ENCODE measurements at places on chromosomes 1 and 21. TPM values are rescaled to one million over a fixed set of nuclear protein-coding genes. Genes with fewer than 3 reads are reported as not detected.

- DNase-seq = no peak
These were observed 27.1 kb downstream of the AHDC1 start for GRCh38 chr1:27576806-27577227.

DNA sequence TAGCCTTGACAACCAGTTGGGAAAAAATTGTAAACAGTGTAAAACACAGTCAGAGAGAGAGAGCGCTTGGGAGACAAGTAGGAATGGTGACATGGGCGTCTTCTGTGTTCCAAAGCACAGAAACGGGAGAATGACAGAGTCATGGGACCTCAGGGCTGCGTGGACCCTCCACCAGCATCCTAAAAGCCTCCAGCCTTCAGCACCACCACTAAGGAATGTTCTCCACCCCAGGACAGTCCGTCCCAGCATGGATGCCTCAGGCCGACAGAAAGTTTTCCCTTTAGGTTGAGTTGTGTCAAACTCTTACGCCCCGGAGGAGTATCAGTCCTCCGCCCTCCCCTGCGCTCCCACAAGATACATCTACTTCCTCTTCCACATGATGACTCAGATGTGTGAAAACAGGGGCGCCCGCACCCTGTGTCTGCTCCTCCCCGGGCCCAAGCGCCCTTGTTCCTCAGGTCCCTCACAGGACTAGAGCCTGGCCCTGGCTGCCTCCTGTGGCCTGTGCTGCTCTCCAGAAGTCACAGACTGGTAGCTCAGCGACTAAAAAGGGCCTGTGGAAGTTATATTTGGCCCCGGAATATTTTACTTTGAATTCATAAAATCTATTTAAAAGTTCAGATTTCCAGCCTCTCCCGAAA is 63.9 kb upstream of the EFHD2 start:
- no peak for DNase-seq

DNA sequence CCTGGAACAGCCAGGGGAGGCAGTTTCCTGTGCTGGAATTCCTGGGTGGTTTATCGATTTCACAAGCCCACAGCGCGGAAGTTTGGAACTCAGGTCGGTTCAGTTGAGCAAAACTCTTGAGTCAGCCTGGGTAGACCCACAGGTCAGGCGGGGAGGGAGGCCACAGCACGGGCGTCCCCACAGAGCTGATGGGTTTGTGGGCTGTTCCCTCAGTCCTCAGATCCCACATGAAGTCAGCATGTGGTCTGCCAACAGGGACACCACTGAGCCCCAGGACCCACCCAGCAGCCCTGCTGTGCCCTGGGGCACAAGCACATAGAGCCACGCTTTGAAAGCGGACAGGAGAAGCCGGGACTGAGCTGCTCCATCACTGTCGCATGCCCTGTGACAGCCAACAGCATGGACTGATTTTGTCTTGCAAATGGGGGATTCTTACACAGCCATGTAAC is 17.4 kb downstream of the BMP8A start:
- peak; percentile 71 for DNase-seq

GRCh38 chr1:10353693-10354092 is 45.2 kb upstream of the PGD start:
- no peak for DNase-seq

DNA sequence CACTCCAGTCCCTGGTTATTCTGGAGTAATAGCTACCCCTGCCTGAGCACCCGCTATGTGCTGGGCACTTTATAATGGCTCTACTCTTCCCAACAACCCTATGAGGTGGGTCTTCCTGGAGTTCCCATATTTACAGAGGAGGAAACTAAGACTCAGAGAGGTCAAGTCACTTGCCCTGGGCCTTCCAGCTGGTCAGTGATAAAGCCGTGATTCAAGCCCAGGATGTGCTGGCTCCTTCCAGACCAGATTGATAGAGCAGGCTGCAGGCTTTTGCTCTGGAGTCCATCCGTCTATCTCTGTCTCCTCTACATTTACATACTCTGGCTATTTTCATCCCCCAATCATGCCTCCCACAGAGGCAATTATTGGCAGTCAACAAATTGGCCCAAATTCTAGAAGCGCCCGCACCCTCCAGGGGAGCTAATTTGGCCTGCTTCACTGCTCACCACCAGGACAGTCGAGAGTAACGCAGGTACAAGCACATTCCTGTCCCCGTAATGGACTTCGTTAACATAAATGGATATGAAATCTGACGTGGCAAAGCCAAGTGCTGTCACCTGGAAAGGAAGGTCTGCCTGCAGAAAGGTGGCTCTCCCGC is 39.8 kb upstream of the SELENON start:
- DNase-seq = no peak

- DNase-seq = no peak
These were observed 137.4 kb downstream of the DYRK1A start for GRCh38 chr21:37503848-37504467.

DNA sequence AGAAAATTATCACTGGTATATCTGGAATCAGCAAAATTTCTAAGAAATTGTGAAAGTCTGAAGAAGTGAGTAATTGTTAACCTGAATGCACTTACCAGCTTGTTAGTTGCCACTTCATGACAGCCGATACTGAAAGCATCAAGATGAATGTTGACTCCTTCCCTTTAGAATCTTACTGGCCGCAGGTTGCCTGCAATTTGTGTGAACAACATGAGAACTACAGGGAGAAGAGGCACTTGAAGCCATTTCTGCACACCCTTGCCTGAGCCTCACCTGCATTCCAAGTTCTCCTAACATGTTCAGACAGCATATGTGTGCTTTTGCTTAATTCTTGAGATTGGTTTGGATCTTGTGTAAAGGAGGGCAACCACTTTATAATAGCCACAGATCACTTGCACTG is 59.2 kb upstream of the SSX2IP start:
- DNase-seq = no peak

- DNase-seq = no peak
These were observed 215.8 kb downstream of the TRABD2B start for GRCh38 chr1:47781171-47781959.

GRCh38 chr1:157993147-157993917 is at the start of gene KIRREL1:
Gene KIRREL1, plus strand, starts transcription at chr1:157993645. Its CDS starts 32 bp downstream, at chr1:157993677.
- peak; percentile 70 for DNase-seq

DNA sequence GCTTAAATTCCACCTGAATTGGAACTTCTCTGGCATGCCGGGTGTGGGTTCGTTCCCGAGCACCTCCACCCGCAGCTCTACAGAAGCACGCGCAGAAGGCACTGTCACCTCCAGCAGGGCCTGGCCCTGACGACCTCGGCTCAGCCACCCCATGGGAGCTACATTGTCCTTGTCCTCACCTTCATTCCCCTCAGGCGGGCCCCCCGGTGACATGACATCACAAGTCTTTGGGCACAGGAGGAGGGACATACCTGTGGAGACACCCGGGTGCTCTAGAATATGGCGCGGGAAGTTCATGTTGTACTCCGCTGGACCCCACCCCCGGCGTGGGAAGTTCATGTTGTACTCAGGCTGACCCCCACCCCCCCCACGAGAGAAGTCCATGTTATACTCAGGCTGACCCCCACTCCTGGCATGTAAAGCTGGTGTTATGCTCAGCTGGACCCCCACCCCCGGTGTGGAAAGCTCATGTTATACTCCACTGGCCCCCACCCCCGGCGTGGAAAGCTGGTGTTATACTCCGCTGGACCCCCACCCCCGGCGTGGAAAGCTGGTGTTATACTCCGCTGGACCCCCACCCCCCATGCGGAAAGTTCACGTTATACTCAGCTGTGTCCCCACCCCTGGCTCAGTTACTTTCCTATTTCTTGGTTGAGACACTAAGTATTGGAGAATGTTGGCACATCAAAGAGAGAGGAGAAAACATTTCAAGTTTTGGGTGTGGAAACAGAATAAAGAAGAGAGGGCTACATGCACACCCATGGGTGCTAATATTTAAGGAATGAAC is 37.6 kb downstream of the UMODL1 start:
- no peak for DNase-seq

DNA sequence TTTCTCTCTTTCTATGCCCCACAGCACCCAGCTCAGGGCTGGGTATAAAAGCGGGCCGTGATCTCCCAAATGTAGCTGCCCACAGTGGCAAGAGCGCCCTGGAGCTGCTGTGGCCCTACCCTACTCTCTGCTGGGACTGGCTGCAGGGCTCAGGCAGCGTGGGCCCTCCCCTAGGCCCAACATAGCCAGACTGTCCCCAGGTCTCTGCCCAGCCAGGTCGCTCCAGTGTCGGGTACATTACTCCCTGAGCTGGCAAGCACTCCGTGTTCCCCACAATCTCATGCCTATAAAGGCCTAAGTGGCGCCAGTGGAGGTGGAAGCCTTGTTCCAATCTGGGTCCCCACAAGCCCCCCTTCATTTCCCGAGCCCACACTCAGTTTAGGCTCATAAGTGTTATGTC is 66.2 kb downstream of the GLIS1 start:
- no peak for DNase-seq

- DNase-seq = peak; percentile 38
These were observed 104.0 kb upstream of the PPM1J start for GRCh38 chr1:112818990-112819689.

DNA sequence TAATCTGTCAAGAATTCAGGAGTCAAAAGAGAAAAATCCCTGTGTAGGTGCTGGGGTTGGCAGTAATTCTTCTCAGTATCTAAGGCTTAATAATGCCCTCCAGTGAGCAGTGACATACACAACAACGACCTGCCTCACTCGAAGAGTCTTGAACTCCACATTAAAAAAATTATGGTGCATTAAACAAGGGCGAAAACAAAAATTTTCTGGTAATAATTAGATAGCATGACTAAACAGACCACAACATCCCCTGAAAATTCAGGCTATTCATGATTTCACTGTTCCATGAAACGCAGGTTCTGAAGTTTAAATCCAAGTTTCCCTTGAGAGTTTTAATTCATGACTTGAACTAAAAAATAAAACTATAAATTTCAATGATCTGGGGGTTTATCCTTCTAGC is 5.1 kb downstream of the SRSF4 start:
- DNase-seq = no peak

- no peak for DNase-seq
These were observed 204.3 kb upstream of the RAB4A start for GRCh38 chr1:229066591-229066990.

GRCh38 chr21:31382060-31382459 is 38.0 kb upstream of the TIAM1 start:
- DNase-seq = no peak

Gene CD101
- total RNA-seq = 0.12 TPM

Gene SHE
- total RNA-seq = not detected

Gene TFF3
- not detected for total RNA-seq

Gene CELA2B
- not detected for total RNA-seq

Gene HSD17B7
- total RNA-seq = 17.1 TPM

Gene EXTL1
- total RNA-seq = not detected

Gene CNIH3
- total RNA-seq = 2.5 TPM

Gene SPATA6
- total RNA-seq = 4.0 TPM

Gene LCE1E
- total RNA-seq = not detected

Gene DMRTA2
- total RNA-seq = 1.5 TPM

Gene GOLT1A
- total RNA-seq = not detected
